ENCODE measurements at places on chromosomes 12 and 14.

- DNase-seq, result no peak
These were observed 3.7 kb downstream of the TPCN1 start for GRCh38 chr12:113224955-113225354.

DNA sequence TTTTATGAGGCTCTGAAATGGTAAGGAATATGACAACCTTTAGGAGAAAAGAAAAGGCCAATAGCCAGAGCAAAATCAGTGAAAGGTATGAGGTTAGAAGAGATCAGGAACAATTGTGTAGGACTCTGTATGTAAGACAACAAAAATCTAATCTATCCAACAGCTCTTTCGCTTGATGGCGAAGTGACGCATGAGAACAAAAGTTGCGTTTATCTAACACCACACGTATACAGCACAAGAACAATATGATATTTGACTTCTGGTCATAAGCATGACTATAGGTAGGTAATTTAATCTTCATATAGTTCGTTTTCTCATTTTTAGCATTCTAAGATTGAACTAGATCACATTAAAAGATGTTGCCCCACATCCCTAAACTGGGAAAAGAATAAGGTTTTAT, 1.5 kb downstream of the CLECL1 start:
- no peak for DNase-seq

DNA sequence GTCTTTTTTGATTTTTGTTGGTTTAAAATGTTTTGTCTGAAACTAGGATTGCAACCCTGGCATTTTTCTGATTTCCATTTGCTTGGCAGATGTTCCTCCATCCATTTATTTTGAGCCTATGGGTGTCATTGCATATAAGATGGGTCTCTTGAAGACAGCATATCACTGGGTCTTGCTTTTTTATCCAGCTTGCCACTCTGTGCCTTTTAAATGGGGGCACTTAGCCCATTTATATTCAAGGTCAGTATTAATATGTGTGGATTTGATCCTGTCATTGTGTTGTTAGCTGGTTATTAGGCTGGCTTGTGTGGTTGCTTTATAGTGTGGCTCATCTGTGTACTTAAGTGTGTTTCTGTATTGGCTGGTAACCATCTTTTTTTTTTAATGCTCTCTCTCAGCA, 139.6 kb downstream of the CEP83 start:
- DNase-seq, result no peak

GRCh38 chr14:91315844-91316267, 71.4 kb upstream of the GPR68 start:
- no peak for DNase-seq

DNA sequence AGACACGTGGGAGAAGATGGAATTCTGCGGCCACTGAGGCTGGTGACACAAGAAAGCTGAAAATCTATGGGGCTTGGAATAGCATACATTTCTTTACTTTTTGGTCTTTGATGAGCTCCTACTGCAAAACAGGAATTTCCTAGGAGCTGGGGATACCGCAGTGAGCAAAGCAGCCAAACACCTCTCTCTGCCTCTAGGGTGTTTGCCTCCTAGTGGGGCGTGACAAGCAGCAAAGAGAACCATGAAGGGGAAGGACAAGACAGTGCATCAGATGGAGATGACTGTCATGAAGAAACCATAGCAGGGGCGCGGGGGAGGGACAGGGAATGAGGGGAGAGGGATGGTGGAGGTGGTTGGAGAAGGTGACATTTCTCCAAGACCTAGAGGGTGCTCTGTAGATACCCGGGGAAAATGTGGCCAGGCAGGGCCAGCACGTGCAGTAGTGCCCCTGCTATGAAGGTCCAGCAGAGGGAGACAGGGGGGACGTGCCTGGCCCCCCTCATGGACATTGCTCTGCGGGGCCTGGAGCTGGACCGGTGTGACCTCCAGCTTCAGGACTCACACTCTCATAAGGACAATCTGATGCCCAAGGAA, 58.6 kb downstream of the SERPINA3 start:
- no peak for DNase-seq

Data from WTC11 (cell line).